ENCODE measurements at places on chromosomes 2 and 18.

DNA sequence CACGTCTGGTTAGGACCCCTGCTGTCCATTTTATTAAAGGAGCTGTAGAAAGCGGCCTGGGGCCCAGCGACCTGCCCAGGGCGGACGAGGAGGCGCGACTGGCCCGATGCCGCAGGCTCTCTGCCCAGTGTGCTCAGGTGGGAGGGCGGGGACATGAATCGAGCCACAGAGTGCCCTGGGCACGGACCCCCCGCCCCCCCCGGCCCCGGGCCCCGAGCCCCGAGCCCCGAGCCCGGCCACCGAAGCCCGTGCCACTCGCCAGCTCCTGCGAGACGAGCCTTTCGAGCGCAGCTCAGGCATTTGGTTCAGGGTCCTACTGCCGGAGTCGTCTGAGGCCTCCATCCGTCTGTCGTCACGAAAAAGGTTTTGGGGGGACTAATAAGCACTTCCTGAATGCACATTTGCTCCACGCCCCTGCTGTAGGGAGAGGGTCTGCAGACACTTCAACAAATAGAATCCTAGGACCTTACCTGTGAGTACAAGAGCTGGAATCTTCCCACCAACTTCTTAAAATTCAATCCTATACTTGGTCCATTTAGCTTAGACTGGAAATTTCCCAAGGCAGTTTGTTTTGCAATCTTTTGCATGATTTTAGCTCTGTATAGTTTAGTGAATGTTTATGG lies 602 bp upstream of the ADAM17 start:
- DNase-seq = no peak

DNA sequence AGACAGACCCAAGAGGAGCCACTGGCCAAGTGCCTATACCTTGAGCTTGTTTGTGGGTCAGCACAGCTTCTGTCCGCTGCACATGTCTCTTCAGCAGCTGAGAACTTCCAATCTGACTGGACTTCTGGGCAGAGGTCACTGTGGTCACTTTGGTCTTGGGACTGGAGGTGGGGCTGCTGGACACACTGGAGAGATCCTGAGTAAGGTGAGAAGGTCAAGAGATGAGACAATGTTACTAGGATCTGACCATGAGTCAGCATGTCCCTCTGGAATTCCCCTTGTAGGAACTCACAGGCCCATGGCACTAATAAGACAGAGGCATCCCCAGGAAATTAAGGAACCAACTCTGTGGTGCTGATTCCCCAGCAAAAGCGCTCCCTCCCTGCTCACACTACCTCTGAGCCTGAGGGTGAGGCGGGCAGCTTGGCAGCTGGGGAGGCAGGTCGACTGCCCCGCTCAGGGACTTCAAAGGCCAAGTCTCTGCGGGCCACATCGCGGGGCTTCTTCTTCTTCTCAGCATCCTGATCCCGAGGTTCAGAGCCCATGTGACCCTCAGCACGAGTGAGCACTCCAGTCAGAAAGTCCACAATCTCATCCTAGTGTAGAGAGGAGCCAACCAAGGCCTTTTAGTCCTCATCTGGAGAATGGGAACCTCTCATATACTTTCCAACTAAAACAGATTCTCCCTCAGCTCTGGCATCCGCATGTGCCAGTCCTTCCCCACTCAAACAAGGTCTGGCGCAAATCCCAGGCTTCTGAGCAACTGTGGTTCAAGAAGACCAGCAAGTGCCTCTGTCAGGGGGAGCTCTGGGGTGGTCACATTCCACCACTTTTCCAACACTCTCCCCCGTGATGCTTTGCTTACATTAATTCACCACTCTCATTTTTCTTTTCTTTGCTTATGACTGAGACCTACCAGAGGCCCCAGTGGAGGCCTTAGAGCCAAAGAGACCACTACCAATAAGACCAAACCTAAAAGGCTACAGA lies 29.4 kb downstream of the KANSL3 start:
- DNase-seq = peak; percentile 54

DNA sequence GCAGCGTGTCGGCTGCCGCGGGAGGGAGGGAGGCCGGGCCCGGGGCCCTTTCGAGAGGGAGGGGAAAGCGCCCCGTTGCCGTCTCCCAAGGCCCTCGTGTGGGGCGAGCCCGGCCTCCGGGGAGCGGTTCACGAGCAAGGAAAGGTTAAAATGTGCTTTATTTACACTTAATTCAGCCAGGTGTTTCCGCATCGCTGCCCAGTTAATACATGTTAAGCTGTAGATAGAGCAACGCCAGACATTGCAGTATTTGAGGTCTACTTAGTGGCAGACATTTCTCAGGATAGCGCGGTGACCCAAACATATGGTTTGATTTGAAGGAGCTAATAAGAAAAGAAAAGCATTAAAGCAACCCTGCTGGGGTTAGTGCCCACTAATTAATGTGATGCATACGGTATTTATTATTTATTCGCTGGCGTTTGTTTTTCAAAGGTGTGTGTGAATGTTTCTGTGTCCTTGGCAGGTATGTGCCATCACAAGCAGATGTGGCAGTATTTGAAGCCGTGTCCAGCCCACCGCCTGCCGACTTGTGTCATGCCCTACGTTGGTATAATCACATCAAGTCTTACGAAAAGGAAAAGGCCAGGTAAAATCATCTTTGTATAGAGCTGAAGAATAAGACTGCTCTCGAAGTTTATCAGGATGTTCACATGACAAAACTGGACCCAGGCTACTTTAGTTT lies 571 bp downstream of the EEF1B2 start:
- no peak for DNase-seq

GRCh38 chr2:7573166-7573825 lies 656.1 kb downstream of the RNF144A start:
- no peak for DNase-seq

- no peak for DNase-seq
Observed at GRCh38 chr2:141630407-141630930, 500.3 kb downstream of the LRP1B start.

DNA sequence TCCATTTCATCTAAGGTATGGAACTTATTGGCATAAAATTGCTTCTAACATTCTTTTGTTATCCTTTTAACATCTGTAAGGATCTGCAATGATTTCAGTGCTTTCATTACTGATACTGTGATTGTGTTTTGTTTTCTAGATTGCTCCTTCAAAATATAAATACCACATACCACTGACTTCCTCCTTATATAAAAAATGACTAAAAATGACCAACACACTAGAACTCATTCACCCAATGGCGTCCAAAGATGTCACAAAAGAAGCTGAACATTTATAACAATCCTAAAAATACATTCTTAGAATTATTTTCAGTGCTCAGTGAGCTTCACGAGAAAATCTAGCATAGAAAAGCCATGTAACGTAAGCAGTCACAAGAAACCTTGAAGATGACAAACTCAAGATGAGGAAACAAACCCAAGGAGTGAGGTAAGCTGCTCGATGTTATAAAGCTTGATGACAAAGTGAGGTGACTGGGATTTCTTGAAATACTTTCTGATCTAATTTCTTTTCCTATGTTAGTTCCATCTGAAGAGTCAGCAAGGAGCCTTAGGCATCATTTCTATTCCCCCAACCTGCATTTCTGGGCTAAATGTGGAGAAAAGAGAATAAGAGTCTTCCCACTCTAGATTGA lies 42.6 kb downstream of the PNO1 start:
- no peak for DNase-seq

DNA sequence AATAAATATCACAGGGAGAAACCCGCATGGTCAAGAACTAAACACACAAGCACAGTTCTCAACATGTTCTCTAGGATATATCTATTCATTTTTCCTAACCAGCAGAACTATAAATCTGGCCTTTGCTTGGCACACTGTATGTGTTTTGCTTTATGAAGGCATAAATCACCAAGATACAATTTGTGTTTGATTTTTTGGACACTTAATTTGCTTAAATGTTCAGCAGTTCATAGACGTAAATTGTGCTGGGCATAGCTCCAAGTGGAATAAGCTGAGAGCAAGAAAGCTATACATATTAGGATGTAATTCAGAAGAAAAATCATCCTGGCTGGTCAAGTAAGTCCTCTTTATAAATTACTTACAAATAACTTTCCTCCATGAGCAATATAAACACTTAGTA lies 341.5 kb upstream of the ATP5MC3 start:
- DNase-seq = no peak

- no peak for DNase-seq
Observed at GRCh38 chr2:158211502-158211901, 109.8 kb downstream of the UPP2 start.

- DNase-seq = no peak
Observed at GRCh38 chr2:145769011-145769716, 1249.2 kb upstream of the ZEB2 start.

DNA sequence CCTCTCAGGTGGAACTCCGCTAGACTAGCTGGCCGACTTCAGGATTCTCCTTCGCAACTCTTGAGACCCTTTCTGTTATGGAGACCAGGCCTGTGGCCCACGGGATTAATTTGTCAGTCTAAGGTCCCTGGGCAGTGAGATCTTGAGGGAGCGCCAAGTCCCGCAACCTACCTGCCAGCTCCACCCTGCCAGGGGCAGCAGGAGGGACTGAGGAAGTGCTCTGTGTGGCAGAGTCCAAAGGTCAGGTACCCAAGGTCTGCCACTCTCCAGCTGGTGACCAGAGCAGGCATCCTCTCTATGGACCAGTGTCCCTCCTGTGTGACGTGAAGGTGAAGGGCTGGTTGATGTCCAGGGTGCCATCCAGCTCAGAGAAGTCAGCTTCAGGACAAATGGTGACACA lies 4.3 kb upstream of the SPATA3 start:
- DNase-seq = no peak

GRCh38 chr2:241777686-241778627 lies 1.3 kb downstream of the GAL3ST2 start:
- no peak for DNase-seq

GRCh38 chr18:11826836-11827235 lies 24.4 kb upstream of the CHMP1B start:
- DNase-seq = no peak

GRCh38 chr2:226971770-226972169 lies 135.9 kb downstream of the RHBDD1 start:
- no peak for DNase-seq

DNA sequence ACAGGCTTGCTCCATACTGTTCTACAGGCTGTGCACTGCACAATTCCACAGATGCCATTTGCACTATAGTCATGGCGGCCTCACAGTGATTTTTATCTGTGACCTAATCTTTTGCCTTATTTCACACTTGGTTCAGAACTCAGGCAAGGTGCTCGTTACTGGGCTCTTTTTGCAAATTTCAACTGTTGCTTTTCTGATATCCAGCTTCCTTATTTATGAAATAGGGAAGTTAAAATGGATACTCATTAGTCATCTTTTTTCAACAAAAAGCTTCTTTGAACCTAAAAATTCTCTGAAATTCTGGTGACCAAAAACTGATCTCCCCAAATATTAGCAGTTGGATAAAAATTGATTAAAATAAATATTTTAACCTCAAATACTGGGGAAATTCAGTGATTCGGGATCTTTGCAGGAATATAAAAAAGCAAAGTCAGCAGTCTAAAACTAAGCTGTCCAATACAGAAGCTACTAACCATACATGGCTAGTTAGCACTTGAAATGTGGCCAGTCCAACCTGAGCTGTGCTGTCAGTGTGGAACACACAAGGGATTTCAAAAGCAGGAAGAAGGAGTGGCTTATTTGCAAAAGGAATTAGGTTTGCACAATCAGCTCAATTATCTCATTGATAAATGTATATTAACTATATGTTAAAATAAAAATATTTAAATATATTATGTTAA lies 134.4 kb downstream of the COL4A4 start:
- DNase-seq = no peak

DNA sequence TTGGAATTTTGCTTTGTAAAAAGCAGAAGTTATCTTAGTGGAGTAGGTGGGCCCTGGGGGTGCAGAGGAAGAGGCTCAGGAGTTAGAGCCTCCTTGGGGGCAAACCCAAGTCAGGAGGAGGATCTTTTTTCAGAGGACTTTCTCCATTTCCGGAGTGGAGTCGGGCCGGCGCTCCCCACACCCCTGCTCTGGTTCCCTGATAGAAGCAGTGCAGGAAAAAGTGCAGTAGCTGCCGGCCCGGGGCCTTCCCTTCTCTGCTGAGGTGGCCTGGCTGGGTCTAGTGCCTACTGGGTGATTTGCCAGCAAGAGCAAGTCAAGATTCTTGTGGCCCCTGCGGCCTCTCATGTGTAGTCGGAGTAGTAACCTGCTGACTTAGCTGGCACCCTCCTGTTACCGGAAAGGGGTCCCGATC lies 124.2 kb upstream of the HS6ST1 start:
- no peak for DNase-seq

DNA sequence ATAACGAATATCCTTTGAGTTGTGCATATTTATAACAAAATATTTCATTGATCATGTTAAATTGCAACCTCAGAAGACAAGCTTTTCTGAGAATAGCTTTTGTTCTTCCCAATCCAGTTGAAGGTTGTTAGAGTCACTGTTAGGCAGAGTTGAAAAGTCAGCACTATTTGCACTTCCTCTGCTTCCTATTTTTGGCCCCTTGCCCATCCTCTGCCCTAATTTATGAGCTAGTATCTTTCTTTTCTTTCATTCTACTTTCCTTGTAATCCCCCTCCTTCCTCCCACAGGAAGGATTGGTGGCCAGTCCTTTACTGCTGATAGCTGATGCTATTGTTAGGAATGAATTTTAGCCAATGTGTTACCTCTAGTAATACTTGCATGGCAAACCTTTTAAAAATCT lies 4.9 kb downstream of the RALB start:
- DNase-seq = no peak

GRCh38 chr18:50473881-50474280 lies 86.0 kb upstream of the MAPK4 start:
- DNase-seq = no peak

- no peak for DNase-seq
Observed at GRCh38 chr2:7744827-7745226, 827.6 kb downstream of the RNF144A start.

DNA sequence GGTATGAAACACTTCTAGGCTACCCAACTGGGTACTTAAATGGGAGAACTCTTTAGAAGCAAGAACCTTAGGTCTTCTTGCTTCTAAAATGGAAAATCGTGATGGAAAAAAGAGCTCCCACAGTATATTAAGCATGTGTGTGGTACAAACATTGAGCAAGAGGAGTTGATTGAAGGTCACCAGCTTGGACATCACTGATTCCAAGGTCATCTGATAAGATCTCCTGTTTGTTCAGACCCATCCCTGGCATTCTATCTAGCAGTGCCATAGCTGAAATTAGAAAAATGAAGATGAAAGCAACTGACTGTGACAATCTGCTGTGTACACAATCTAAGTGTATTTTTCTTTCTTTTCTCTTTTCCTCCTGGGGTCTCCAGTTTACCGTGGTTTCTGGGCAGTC lies 35.7 kb downstream of the TMEM182 start:
- no peak for DNase-seq

- DNase-seq = no peak
Observed at GRCh38 chr2:234661175-234661574, 164.3 kb upstream of the ARL4C start.

DNA sequence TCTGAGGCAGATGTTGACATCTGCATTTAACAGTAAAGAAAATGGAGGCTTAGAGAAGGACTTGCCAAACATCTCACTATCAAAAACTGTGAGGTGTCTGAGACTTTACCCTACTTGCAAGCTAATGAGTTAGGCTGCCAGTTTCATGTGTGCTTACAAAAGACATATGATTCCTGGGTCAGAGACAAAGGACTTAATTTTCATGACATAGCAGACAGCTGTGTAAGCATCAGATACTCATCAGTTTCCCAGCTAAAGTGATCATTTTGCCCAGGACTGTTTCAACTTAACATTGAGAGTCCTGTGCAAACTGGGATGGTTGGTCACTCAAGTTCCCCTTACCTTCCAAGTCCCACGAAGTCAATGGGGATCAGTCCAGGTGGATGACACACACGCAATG lies 18.9 kb upstream of the DAPL1 start:
- no peak for DNase-seq
